ENCODE measurements at places on chromosomes 11 and 22. TPM values are rescaled to one million over a fixed set of nuclear protein-coding genes. Genes with fewer than 3 reads are reported as not detected.

ACTN3 gene
- 0.15 TPM for total RNA-seq

MTFP1 gene
- total RNA-seq = 54.5 TPM

PIK3IP1 gene
- total RNA-seq = 18.8 TPM

EXPH5 gene
- 1.4 TPM for total RNA-seq

GRIA4 gene
- total RNA-seq = not detected

POU2AF2 gene
- total RNA-seq = not detected

ZNHIT2 gene
- 9.3 TPM for total RNA-seq

SCGB1C1 gene
- total RNA-seq = not detected

SOX6 gene
- not detected for total RNA-seq

ARHGAP8 gene
- total RNA-seq = 0.73 TPM

IGLL1 gene
- not detected for total RNA-seq

TBX10 gene
- not detected for total RNA-seq

LRRC10B gene
- not detected for total RNA-seq

MUC5B gene
- not detected for total RNA-seq

RAB3IL1 gene
- 0.10 TPM for total RNA-seq

TEAD1 gene
- total RNA-seq = 1.0 TPM

CHRM1 gene
- not detected for total RNA-seq

KDELR3 gene
- 0.97 TPM for total RNA-seq

ZC3H12C gene
- total RNA-seq = 0.69 TPM

OR4C13 gene
- total RNA-seq = not detected

RBFOX2 gene
- 4.3 TPM for total RNA-seq

OR10AG1 gene
- total RNA-seq = not detected

FXYD2 gene
- not detected for total RNA-seq

MS4A2 gene
- not detected for total RNA-seq

RAG2 gene
- not detected for total RNA-seq

APOL3 gene
- total RNA-seq = 63.9 TPM

FGF19 gene
- not detected for total RNA-seq

TRIM49B gene
- total RNA-seq = not detected

CRYBB2 gene
- total RNA-seq = not detected

CFAP300 gene
- not detected for total RNA-seq

NXPE4 gene
- total RNA-seq = not detected

SIPA1 gene
- total RNA-seq = 167 TPM

POU2AF1 gene
- 28.3 TPM for total RNA-seq

TTLL12 gene
- 64.4 TPM for total RNA-seq

SMPD1 gene
- 23.4 TPM for total RNA-seq

RCOR2 gene
- total RNA-seq = 0.27 TPM

PPFIA1 gene
- 26.7 TPM for total RNA-seq
